Stimulated activated CD4-positive, alpha-beta T cell treated with anti-CD3 and anti-CD28 coated beads, TNF-alpha, amount 100 ng/mL, for 1 hour (primary cell): ENCODE measurements at places on chromosomes 5 and 9.

GRCh38 chr9:14616188-14616982, 76.8 kb downstream of the ZDHHC21 start:
- no peak for DNase-seq

DNA sequence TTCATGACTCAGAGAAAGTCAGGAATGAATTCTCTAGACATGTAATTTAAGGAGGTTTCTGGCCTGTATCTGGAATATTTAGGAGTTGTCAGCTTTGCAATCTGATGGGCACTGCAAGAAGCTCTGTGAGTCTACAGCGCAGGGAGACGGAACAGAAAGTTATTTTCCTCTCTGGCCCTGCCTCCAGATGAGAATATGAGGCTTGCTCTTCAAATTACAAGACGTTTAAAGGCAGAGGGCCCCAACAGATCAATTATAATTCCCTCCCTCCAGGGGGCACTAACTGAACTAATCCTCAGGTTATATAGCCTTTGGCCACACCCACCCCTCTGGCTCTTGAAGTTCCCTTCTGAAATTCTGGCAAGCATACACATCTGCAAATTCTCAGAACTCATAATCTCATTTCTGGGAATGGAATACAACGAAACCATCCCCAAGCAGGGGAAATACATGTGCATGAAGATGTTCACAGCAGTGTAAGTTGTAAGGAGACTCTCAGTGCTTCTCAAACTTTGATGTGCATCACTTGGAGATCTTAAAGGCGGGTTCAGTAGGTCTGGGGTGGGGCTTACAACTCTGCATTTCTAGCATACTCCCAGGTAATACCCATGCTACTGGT, 307.6 kb downstream of the CWC27 start:
- DNase-seq = no peak

DNA sequence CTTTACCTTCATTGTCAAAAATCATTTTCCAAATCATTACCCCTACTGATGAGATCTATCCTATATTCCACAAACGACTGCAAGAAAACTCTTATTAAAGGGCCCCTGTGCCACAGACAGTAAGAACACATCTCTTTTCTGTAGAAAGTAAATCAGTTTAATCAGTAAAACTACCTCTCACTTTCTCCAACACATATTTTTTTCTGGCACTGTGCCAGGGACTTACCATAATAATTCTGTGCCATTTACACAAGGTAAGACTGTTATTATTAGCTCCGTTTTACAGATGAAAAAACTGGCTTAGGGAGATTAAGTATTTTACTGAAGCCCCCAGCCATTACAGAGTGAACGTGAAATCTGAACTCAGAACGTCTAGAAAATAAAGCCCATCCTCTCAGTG, 587.0 kb upstream of the COX7C start:
- no peak for DNase-seq

DNA sequence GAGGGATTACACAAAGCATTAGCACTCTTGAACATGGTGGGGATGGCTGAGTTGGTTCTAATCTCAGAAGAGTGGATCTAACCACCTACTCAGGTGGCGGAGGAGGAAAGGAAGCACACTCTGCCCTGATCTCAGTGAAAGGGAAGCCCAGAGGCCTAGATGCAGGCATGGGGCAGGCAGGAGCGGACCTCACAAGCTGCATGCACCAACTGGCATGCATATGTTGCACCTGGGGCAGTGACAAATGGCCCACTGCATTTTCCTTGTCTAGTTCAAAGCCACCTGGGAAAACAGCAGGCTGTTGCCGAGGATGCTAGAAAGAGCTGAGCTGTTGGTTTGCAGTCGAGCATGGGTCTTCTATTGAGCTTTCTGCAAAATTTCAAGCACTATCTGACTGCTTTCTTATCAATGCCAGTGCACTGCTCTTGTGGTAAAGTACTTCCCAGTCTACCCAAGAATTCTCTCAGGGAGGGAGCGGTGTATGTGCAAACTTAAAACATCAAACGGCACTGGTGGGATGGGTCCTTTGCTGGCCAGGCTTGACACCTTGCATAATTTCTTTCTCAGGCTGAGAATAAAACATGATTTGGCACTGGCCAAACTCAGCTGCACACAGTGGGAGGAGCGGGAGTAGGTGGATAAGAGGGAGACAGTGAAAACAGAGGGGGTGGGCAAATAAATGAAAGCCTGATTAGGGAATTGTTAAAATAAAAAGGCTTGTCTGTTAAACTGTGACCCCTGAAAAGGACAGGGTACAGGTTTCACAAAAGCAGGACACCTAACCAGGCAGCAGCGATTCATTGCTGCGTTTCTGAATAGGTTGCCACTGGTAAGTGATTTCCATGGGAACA, 108.9 kb downstream of the MARCHF3 start:
- no peak for DNase-seq

DNA sequence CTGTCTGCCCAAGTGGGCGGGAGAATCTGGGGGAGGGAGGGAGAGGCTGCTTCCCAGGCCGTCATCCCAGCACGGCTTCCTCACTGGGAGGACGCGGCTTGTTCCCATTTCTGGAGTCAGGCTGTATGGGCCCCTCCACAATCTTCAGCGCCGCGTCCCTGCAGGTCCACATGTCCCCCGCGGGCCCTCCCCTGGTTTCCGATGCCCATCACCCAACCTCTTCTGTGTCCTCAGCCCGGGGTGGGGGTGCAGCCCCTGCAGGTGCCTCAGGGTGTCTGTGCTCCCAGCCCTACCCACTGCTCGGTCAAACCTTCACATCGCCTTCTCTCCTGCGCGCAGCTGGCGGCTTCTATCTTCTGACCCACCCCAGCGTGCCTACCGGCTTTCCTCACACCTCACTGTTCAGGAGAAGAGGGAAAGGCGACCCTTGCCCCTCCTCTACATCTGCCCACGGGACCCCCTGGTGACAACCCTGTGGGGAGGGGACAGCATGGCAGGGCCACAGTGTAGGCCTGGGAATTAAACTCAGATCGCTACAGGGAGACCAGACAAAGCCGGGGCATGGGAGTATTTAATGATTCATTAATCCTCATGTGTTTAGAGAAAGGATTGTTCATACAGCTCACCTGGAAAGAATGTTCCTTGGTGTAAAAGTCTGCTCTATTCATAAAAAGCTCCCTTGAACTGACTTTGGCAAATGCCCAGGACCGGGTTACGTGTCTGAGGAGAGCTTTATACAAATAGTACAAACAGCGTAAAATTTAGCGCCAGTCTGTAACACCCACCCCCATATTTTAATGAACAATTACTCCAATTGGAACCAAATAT, 145.1 kb downstream of the IRX1 start:
- DNase-seq = no peak

DNA sequence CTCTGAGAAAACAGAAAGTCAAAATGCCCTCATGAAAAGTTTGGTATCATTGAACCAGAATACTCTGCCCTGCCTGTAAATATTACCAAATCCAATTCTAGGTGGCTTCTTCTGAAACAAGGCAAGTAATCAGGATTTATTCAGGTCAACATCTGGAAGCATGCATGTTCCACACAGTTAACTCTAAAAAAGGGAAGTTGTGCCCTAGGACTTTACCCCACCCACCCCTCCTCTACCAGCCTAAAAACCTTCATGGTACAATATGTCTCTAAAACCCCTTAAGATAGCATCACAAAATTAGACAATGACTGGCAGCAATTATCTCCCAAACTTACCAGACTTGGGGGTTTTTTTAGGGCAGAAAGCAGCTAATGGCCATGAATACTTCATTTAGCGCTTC, 414.8 kb upstream of the SLC30A5 start:
- DNase-seq = no peak

GRCh38 chr5:113343343-113343742, 91.4 kb downstream of the TSSK1B start:
- DNase-seq = no peak

GRCh38 chr9:22237497-22238363, 208.9 kb upstream of the DMRTA1 start:
- DNase-seq = no peak

GRCh38 chr9:131296906-131297500, 7.5 kb downstream of the PLPP7 start:
- DNase-seq = no peak

DNA sequence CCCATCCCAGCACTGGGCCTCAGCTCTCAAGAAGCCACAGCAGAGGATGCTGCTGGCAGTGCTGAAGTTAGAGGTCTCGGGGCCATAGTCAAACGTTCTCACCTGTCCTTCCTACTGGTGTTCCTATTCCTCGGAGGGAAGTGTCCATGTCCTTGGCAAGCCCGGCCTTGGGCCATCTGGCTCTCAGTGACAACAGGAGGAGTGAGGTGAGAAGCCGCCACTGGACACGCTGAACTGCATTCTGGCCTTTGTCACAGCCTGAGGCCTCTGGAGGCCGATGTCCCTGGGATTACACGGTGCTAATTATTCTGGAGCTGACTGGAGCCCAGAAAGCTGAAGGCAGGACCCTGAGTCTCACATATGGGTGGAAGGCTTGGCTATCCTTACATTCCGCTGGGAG, 92.5 kb downstream of the OLFM1 start:
- no peak for DNase-seq

GRCh38 chr5:105773241-105773640, 1897.5 kb downstream of the EFNA5 start:
- no peak for DNase-seq

GRCh38 chr5:123720955-123721354, 209.0 kb downstream of the CSNK1G3 start:
- no peak for DNase-seq

DNA sequence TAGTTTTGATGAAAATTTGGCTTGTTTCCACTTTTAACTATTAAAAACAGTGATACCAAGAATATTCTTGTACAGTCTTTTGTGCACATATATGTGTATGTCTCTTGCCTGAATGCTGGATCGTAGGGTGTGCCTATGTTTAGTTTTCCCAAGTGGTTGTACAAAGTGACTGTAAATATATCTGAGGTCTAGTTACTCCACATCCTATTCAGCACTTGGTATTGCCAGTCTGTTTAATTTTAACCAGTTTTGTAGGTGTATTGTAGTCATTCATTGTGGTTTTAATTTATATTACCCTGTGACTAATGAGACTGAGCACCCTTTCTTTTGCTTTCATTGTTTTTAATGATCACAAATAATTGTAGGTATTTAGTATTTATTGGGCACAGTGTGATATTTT, 17.8 kb downstream of the RCL1 start:
- DNase-seq = no peak

DNA sequence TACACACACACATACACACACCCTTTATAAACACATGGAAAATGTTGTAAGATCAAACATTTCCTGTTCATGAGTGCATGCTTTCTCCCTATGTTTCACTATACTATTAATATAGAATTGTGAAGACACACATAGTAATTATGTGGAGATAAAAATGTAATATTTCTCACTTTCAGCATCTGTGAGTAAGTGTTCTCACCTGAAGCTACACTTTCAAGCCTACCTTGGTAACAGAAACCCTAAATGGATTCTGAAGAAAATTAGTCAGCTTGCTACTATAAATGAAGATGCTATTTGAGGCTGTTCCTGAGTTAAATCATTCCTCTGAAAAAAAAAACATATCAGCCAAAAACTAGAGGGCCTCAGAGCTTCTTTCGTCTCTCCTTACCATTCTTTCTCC, 81.1 kb upstream of the GNA14 start:
- no peak for DNase-seq

DNA sequence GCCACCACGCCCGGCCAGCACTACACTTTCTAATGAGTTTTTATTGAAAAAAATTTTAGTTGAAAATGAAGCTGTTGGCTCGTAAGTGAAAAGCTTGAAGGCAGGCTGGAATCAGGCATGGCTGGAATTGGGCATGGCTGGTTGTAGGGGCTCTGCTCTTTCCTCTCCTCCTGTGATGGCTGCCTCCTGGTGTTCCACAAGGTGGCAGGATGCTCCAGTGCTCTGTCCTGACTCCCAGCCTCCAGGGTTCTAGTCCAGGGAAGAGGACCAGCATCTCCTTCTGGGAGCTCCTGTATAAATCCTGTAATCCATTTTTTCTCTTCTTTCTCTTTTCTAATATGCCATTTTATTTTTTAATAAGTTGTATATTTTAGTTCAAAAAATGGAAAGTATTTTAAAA, 57.2 kb upstream of the DHFR start:
- DNase-seq = no peak

DNA sequence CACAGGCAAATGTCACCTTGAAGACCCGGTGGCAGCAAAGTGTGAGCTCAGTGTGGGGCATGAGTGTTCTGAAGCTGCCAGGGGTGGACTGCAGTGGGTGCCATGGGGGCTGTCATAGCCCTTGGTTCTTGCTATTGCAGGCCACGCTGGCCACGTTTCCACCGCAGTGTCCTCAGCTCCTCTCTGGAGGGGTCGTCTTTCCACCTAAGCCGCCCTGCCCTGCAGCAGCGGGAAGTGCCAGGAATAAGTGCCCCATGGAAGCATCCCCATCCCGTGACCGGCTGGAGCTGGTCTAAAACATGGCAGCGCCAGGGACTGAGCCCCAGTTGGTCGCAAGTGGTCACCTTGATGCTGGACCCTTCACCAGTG, 6.9 kb downstream of the OBP2B start:
- DNase-seq = no peak

GRCh38 chr5:170300361-170301013, 2.9 kb upstream of the LCP2 start:
- no peak for DNase-seq

- DNase-seq = no peak
Observed at GRCh38 chr9:71115448-71115975, 5.9 kb downstream of the TRPM3 start.

- DNase-seq = no peak
Observed at GRCh38 chr9:89380437-89381307, 62.4 kb downstream of the SECISBP2 start.

- no peak for DNase-seq
Observed at GRCh38 chr5:131633830-131634229, 1.2 kb downstream of the RAPGEF6 start.

- no peak for DNase-seq
Observed at GRCh38 chr5:130136300-130136699, 232.0 kb downstream of the CHSY3 start.

DNA sequence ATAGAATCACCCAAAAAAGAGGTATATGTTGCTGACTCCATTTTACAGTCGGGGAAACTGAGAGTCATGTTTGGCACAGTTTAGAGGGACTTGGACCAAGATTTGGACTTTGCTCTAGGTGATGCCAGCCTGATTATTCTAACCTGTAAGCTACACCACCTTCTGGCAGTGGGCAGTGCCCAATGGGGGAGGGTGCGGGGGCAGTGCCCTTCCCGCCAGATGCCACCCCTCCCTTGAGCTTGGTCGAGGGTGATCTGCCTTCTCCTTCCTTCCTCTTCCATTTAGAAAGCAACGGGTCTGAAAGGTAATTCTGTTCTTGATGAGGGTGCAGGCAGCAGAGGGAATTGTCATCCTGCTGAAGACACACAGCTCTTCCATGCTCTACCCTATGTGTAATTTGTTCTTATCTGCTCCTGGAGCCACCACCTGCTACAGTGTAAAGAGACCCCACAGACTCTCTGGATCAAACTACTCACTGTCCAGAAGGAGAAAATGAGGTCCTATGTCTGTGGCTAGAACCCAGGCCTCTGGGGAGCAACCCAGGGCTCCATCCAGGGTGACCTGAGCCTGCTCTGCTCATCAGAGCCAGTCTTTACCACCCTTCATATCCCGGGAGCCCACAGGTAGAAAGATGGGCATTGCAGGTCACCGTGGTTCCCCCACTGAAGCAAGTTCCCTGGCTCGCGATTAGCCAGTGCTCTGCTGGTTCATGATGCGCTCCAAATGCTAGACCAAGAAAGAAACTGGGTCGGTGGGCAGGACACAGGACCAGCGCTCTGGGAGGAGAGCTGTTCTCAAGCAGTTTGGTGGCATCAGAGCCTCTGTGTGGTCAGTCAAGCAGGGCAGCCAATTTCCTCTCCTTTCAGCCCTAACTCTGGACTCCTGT, 156.2 kb downstream of the RGS3 start:
- no peak for DNase-seq
